ENCODE measurements at places on chromosomes 4 and X.

DNA sequence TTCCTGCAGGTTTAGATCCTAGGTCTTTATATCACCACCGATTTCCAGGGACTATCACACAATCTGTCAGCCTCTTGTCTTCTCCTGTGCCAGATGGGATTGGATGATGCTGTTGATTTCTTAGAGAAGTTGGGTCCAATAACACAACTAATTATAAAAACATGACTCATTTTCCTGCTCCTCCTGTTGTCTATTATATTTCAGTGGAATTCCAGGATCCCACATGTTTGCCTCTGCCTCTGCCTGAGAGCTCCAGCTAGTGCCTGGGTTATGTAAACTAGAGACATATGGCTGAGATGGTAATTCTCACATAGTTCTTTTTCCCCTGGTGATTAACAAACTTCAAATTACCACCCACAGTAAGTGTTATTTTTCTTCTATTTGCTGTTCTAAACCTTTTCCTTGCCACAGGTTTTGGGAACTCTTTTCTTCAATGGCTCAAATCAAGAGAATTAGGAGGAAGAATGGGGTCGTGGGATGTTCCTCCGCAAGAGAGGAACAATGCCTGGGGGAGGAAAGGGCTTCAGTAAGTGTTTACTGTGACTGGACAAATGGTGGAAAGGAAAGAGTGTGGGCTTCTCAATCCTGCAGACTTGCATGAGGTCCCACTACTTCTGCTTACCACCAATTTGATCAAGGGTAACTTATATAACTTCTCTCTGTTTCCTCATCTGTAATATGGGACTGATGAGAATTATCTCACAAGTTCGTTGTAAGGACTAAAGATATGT, 3.4 kb upstream of the HOPX start:
- no peak for DNase-seq

GRCh38 chr4:163554870-163555465, 60.5 kb downstream of the TMA16 start:
- peak; percentile 12 for DNase-seq

DNA sequence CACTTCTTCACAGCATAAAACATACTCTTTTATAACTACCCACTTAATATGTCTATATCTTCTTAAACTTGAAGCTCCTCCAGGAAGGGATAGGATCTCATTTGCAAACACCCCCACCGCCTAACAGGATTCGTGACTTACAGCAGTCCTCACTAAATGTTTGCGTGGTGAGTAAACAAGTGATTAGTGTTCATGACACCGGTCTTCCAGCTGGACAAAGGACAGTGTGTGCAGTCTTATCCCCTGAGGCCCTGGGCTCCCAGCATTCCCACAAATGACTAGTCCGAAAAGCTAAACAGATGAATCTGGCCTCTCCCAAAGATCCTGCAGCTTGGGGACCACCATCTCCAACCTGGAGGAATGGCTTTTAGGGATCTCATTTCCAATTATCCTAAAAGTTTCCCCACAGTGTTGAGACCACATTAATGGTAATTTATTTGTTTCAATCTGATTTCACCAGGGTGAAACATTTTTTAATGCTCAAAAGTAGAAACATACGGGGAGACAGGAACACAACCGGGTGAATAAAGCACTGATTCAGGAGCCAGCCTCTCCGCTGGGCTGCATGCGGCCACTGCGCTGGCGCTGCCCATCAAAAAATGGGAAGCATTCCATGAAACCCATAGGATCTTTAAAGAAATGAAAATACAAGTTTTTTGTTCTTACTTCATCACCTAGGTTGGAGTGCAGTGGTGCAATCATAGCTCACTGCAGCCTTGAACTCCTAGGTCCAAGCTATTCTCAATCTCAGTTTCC, 69.2 kb downstream of the HADH start:
- DNase-seq, result no peak

DNA sequence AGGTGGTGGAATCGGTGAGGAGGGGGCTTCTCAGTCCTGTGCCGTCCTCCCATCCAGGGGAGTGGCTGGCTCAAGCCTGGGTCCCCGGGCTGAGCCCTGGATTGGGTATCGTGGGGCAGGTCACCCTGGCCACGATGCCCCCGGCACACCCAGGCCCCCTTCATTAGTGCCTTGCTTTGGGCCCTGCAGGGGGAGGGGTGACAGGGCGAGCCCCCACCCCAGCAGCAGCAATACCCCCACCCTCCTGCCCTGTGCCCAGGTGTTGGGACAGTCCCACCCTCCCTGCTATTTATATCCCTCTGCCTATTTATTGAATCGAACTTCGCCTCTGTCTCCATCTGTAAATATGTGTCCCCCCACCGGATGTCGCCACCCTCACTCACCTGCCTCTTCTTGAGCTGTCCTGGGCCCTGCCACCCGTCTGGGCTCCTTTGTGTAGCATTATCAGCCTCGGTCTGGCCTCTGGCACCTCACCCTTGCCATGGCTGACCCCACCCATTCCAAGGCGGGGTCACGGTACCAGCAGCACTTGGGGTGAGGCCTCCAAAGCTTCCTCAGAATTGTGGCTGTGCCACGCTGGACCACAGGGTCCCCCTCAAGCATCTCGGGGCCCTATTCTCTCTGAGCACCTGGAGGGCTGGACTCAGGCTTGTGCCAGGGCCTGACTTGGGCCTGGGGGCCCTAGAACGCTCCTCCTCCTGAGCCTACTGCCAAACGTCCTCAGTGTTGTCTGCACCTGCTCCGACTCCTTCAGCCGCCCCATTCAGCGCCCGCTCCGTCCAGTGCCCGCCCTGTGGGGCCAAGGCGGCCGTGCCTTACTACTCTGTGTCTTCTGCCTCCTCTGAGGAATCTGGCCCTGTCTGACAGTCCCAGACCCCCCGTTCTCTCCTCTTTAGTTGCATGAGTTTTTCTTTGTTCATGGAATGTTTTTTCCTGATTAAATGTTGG, 6.1 kb downstream of the LAGE3 start:
- no peak for DNase-seq

GRCh38 chrX:107776649-107777535, 641 bp upstream of the NCBP2L start:
- DNase-seq, result peak; percentile 79

- no peak for DNase-seq
These were observed 610.6 kb upstream of the DIPK2B start for GRCh38 chrX:45811326-45811725.

DNA sequence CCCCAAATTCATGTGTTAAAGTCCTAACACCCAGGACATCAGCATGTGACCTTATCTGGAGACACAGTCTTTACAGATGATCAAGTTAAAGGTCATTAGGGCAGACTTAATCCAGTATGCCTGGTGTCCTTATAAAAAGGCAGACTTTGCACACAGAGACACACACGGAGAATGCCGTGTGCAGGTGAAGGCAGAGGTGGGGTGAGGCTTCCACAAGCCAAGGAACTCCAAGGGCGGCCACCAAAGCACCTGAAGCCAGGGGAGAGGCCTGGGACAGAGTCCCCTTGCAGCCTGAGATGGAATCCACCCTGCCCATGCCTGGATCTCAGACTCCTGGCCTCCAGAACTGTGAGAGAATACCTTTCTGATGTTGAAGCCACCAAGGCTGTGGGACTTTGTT, 26.1 kb upstream of the SORCS2 start:
- DNase-seq, result no peak

DNA sequence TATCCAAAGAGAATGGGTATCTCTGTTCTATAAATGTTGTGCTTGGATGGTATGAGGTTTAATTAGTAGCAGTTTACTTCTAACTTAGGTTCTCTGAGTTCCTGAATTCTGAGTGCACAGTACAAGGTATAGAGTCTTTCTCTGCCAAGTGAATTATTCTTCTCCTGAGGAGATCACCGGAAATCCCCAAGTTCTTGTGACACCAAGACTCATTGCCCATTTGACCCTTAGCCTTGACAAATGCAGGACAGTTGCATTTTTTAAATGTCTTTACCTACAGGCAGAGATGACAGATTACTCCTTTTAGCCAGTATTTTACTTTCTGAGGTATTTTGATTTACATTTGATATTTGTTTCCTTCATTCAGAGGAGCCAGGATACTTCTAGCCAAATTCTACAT, 72.9 kb downstream of the MAOA start:
- no peak for DNase-seq

DNA sequence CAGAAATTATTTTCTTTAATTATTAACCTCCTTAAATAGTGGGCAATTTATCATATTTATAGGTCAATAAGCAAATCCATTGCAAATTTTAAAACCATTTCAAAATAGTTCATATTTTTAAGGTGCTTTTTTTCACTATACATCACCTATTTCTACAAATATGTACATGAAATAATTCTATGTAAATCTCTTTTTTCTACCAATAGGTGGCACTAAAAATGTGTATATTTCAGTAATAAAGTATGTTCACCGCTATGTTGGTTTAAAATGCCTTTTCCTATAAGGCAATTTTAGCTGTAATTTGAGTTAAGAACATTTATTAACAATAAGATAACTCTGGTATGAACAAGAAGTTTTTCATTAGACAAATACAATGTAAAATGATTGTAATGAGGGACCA, 672.2 kb downstream of the KCTD8 start:
- no peak for DNase-seq

GRCh38 chrX:119635799-119636198, 29.6 kb upstream of the NKRF start:
- no peak for DNase-seq

GRCh38 chrX:77505227-77505626, 58.0 kb downstream of the FGF16 start:
- no peak for DNase-seq

GRCh38 chrX:129600981-129601424, 53.8 kb downstream of the APLN start:
- peak; percentile 3 for DNase-seq

- DNase-seq, result no peak
These were observed 63.8 kb upstream of the ENPP6 start for GRCh38 chr4:184281231-184282139.

GRCh38 chr4:52982255-52982945, 120.3 kb downstream of the RASL11B start:
- DNase-seq, result peak; percentile 79

DNA sequence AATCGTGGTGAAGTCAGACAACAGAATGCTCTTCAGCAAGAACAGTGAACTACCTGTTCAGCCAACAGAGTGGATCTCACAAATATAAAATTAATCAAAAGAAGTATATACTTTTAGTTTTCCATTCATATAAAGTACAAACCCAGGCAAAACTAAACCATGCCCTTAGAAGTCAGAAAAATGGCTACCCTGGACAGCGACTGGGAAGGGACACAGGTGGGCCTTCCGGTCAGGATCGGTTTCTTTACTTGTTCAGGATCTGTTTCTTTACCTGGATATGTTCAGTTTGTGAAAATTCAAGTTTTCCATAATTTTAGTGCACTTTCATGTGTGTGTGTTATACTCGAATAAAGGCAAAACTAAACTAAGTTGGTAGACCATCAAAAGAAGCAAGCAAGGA, 12.4 kb upstream of the GPR173 start:
- no peak for DNase-seq

DNA sequence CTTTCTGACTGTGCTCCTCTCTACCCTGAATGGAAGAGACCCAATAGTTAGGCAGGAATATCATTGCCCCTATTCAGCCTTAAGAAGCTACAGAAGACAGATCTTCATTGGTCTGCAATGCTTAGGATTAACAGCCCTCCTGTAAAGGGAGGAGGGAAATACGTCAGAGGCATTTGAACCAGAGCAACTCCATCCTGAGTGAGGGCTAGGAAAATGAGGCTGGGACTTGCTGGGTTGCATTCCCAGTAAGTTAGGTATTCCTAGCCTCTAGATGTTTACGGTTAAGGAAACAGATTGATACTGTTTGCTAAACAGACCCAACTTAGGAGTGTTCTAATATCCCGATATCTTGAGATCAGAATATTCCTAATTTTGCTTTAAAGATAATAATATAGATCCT, 63.5 kb downstream of the PCDH18 start:
- no peak for DNase-seq

GRCh38 chr4:1592068-1592708, 91.9 kb downstream of the FAM53A start:
- DNase-seq, result no peak

DNA sequence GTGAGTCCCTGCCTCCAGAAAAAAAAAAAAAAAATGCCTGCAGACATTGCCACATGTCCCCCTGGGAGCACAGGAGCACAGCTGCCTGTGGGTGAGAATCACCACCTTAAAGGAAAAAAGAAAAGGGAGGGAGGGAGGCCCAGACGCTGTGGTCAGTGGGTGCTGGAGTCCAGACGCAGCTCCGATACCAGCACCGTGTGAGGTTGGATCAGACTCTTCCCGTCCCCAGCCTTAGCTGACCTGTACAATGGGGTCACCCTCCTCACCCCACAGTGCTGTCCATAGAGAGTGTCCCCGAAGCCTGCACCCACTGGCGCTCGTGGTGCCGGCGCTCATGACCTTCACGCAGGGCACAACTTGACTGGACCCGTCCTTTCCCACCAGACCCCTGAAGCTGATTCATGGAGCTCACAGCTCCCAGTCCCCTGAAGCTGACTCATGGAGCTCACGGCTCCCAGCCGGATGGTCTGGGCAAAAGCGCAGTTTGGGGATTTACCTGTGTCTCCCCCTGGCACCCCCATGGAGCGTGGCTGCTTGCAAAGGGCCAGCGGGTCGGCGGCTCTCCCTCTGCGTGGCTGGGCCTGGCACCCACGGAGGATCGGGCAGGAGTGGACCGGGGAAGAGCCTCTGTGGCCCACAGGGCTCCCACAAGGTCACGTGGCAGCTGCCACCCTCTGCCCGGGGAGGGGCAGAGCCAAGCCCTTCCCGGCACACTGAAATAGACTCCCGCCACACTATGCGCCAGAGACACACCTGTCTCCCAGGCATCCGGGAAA, 31.4 kb downstream of the ABLIM2 start:
- no peak for DNase-seq

DNA sequence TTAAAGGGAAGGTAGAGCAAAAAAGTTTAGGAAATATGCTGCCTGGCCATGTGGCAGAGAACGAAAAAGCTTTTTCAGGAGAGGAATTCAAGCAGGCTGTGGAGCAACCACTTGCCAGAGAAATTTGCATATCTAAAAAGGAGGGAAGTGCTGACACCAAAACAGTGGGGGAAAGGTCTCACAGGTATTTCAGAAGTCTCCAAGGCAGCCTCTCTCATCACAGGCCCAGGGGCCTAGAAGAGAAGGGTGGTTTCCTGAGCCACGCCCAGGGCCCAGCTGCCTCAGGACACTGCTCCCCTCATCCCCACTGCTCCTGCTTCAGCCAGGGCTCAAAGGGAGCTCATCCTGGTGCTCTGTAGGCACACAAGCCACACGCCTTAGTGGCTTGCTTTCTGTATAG, 29.9 kb upstream of the STS start:
- DNase-seq, result no peak

- no peak for DNase-seq
These were observed 94.1 kb downstream of the BCOR start for GRCh38 chrX:40003428-40004245.

DNA sequence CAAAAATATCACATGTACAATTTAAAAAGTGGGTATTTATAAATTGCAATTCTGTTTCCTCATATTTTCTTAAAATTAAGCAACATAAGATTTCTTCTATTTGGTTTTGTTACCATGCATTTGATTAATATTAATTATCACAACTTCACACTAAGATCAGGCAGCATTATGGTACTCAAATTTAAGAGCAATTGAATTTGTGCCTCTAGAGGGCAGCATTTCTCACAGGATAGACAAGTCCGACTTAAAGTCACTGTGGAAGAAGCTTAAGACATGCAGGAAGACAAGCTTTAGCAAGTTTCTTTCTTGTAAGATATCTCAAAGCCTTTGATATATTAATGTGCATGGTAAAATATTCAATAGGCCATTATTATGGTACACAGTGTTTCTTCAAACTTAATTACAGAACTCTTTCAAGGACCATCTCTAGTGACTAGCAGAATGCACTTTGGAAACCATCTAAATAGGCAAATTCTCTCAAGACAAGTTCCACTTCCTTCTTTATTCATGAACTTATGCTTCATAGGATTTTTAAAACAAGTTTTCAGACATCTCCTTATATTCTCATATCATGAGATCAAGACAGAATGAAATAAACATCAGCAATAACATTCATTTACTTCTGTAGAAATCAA, 35.0 kb downstream of the FBXW7 start:
- peak; percentile 38 for DNase-seq
